ENCODE measurements at places on chromosomes 4 and X. TPM values are rescaled to one million over a fixed set of nuclear protein-coding genes. Genes with fewer than 3 reads are reported as not detected.

Gene FRG2
- total RNA-seq = not detected

Gene FRMD7
- total RNA-seq = not detected

Gene TLR10
- total RNA-seq = not detected

DNA sequence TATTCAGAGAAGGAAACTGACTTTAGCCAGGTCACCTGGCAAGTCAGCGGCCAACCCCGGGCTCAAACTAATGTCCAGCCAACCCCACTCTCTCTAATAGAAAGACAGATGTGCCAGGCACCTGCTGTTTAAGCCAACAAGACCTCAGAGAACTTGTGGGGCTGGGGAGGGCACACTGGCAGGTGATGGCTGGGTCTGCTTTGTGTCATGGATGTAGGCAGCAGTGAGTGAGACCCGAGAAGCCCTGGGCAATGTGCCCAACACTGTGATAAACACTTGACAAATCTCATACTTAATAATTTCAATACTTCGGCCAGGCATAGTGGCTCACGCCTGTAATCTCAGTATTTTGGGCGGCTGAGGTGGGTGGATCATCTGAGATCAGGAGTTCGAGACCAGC lies 9.0 kb upstream of the CD99L2 start:
- no peak for DNase-seq

DNA sequence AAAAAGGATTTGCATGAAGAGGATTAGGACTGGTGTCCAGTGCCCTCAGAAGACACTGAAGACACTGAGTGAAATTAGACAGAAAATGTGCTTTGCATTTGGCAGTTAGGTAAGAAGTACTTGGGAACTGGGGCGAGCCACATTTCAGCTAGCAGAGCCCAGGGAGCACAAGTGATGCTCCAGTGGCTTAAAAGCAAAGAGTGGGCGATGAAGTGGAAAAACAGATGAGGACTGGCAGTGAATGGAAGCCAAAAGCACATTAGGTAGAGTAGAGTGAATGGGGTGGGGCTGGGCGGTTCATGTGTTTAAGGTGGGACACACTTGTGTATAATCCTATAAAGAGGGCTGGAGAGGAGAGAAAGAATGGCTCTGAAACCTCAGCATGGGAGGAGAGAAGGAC lies 18.4 kb downstream of the DCLK2 start:
- no peak for DNase-seq

- DNase-seq = no peak
These were observed 55.4 kb downstream of the MAML3 start for GRCh38 chr4:140098455-140099160.

- peak; percentile 19 for DNase-seq
These were observed 123.3 kb upstream of the TBL1X start for GRCh38 chrX:9341291-9342201.

GRCh38 chr4:168398589-168398988 lies 80.0 kb upstream of the DDX60 start:
- DNase-seq = no peak
